ENCODE measurements at places on chromosomes 1 and 21. TPM values are rescaled to one million over a fixed set of nuclear protein-coding genes. Genes with fewer than 3 reads are reported as not detected.

- H3K4me3 ChIP-seq = no peak overlapping the region
- H3K27me3 ChIP-seq = no peaks in the 10 kb centered on the region
- no peaks in the 10 kb centered on the region for H3K36me3 ChIP-seq
- H3K4me1 ChIP-seq = peaks cover 30% of the 10 kb centered on the region
- H3K27ac ChIP-seq = peak overlapping the region; percentile 63
Observed at GRCh38 chr1:117815926-117816325, 113.5 kb downstream of the GDAP2 start.

DNA sequence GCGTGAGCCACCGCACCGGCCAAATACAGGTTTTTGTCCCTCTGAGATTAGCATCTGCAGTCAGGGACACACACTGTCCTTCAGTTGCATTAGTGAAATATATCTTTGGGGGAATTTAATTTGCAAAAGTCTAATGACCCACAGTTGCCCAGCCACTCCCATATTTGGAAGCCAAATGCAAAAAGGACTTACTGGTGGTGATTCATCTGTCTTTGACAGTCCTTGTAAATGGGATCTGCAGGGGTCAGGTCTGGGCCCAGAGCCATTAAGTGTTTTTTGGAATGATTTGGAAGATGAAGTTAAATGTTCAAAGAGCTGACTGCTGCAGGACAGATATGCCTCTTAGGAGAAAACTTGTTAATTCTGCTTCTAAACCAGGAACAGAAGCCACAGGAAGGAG, 44.6 kb upstream of the DNASE2B start:
- no peak overlapping the region for H3K4me3 ChIP-seq
- H3K27ac ChIP-seq = no peak overlapping the region
- peak; percentile 69 for DNase-seq
- no peaks in the 10 kb centered on the region for H3K27me3 ChIP-seq
- H3K36me3 ChIP-seq = no peaks in the 10 kb centered on the region

DNA sequence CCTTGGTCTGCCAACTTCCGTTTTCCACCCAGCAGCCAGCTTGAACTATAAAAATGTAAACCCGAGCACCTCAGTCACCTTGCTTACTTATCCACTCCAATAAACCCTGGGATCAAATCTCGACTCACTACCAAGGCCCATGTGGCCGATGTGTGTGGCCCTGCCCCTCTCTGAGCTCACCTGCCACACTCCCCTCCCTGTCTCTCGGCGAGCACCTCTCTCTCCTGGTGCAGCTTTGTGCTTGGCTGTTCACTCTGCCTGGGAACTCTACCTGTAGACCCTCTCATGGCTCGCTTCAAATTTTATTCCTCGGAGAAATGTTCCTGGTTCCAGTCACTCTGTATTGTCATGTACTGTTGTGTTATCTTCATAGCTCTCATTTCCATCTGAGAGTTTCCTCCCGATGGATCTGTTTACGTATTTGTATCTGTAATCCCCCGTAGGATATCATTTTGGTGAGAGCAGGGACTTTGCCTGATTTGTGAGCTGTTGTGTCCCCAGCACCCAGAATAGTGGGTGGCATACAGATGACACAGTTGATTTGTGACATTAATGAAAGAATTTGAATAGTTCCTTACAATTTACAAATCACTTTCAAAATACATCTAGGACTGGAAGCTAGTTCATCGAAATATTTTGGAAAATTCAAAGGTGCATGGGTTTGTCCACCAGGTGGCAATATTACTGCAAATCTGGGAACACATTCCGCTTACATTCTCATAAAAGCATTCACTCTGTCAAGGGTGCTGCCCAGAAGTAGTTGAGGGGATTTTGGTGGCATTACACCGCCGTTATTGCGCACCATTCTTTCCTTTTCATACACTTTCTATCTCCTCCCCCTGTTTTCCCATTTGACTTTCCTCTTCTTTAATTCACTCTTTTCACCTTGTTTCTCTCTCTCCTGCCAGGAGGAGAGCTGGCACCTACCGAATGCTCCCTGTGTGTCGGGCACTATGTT, 95.3 kb downstream of the ABCA4 start:
- H3K4me1 ChIP-seq = peaks cover 15% of the 10 kb centered on the region
- DNase-seq = peak; percentile 79
- H3K4me3 ChIP-seq = no peak overlapping the region
- no peak overlapping the region for H3K27ac ChIP-seq
- H3K36me3 ChIP-seq = no peaks in the 10 kb centered on the region

DNA sequence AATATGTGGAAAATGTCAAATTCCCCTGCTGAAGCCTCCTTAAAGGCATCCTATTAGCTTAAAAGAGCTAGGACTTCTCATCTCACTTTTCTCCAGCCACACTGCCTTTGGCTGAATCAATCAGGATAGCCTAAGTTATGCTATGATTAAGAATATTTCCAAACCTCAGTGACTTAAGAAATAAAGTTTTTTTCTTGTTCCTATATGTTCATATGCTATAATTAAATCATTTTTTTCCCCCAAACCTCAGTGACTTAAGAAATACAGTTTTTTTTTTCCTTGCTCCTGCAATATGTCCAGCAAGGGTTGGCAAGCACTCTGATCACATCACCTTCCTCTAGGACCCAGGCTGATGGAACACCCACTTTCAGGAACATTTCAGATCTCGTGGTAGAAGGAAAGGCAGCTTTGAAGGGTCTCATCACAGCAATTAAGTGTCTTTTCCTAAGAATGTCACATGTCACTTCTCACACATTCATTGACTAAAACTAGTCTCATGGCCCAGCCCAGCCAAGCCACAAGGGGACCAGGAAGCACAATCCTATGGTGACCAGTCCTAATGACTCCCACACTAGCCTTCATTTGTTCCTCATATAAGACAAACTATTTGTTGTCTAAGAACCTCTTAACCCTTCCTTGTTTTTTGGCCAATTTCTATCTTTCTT, 6.3 kb upstream of the JUN start:
- H3K27me3 ChIP-seq = no peaks in the 10 kb centered on the region
- DNase-seq = no peak
- H3K27ac ChIP-seq = no peak overlapping the region

DNA sequence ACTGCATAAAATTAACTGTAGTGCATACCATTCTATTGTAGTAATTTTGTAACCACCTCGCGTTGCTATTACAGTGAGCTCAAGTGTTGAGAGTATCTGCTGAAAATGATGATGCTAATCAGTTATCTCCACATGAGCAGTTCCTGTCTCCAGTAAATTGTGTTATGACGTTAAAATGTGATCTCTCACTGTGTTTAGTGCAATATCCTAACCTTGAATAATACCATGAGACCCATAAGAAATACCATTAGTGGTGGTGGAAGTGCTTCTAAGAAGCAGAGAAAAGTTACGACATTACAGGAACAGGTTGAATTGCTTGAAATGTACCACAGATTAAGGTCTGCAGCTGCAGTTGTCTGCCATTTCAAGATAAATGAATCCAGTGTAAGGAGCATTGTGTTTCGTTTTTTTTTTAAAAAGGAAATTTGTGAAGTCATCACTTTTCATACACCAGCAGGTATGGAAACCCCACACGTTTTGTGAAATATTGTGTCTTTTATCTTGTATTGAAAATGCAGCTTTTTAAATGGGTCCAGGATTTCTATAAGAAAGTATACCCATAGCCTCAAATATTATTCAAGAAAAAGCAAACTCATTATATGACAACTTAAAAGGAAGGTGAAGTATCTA, 72.5 kb downstream of the ANGPTL1 start:
- no peak overlapping the region for H3K4me3 ChIP-seq
- no peaks in the 10 kb centered on the region for H3K27me3 ChIP-seq
- DNase-seq = no peak

GRCh38 chr1:231951374-231951773, 324.8 kb downstream of the DISC1 start:
- H3K4me1 ChIP-seq = peaks cover 3% of the 10 kb centered on the region
- no peak overlapping the region for H3K27ac ChIP-seq
- peak; percentile 69 for DNase-seq
- H3K27me3 ChIP-seq = no peaks in the 10 kb centered on the region
- H3K36me3 ChIP-seq = no peaks in the 10 kb centered on the region

DNA sequence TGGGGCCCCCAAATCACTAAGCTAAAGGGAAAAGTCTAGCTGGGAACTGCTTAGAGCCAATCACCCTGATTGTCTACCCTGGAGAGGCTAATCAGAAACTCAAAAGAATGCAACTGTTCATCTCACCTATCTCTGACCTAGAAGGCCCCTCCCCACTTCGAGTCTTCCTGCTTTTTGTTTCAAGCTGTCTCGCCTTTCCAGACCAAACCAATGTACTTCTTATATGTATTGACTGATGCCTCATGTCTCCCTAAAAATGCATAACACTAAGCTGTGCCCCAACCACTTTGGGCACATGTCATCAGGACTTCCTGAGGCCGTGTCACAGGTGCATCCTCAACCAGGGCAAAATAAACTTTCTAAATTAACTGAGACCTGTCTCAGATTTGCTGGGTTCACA, 209.5 kb downstream of the APP start:
- H3K4me3 ChIP-seq = no peak overlapping the region
- no peaks in the 10 kb centered on the region for H3K27me3 ChIP-seq
- H3K27ac ChIP-seq = no peak overlapping the region
- H3K36me3 ChIP-seq = peaks cover 4% of the 10 kb centered on the region

DNA sequence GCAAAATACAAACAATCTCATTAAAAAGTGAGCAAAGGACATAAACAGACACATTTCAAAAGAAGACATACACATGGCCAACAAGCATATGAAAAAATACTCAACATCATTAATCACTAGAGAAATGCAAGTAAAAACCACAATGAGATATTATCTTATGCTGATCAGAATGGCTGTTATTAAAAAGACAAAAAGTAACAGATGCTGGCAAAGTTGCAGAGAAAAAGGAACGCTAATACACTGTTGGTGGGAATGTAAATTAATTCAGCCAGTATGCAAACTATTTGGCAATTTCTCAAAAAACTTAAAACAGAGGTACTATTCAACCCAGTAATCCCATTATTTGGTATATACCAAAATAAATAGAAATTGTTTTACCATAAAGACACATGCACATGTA, 32.2 kb upstream of the TNFSF18 start:
- H3K27ac ChIP-seq = no peak overlapping the region
- no peak for DNase-seq
- H3K27me3 ChIP-seq = no peaks in the 10 kb centered on the region
- H3K4me3 ChIP-seq = no peak overlapping the region

- H3K27ac ChIP-seq = 0 out of 2 replicates have a peak overlapping the region, but pooled peaks have one; percentile 13
- no peaks in the 10 kb centered on the region for H3K36me3 ChIP-seq
- no peak for DNase-seq
- peaks cover 11% of the 10 kb centered on the region for H3K4me1 ChIP-seq
Observed at GRCh38 chr1:209768354-209768774, 12.5 kb downstream of the TRAF3IP3 start.

DNA sequence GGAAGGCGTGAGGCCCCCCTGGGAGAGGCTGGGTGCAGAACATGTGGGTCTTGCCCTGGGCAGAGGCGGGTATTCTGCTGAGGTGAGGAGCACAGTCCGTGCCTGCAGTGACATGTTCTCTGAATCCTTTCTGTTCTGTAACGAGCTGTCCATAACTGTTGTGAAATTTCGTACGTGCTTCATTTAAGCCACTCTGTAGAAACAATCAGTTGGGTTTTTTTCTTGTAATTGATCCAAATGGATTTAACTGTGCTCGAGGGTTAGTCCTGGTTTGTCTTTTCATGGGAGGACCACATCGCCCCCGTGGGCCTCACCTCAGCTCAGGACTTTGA, 45.4 kb upstream of the DIP2A start:
- no peak overlapping the region for H3K27ac ChIP-seq
- H3K4me3 ChIP-seq = no peak overlapping the region
- H3K4me1 ChIP-seq = no peaks in the 10 kb centered on the region
- H3K36me3 ChIP-seq = peaks cover 35% of the 10 kb centered on the region
- H3K27me3 ChIP-seq = no peaks in the 10 kb centered on the region
- DNase-seq = no peak

GRCh38 chr1:43668956-43669355, 19.0 kb downstream of the KDM4A start:
- H3K27me3 ChIP-seq = no peaks in the 10 kb centered on the region
- H3K27ac ChIP-seq = no peak overlapping the region
- H3K4me1 ChIP-seq = peaks cover 3% of the 10 kb centered on the region
- H3K4me3 ChIP-seq = no peak overlapping the region

DNA sequence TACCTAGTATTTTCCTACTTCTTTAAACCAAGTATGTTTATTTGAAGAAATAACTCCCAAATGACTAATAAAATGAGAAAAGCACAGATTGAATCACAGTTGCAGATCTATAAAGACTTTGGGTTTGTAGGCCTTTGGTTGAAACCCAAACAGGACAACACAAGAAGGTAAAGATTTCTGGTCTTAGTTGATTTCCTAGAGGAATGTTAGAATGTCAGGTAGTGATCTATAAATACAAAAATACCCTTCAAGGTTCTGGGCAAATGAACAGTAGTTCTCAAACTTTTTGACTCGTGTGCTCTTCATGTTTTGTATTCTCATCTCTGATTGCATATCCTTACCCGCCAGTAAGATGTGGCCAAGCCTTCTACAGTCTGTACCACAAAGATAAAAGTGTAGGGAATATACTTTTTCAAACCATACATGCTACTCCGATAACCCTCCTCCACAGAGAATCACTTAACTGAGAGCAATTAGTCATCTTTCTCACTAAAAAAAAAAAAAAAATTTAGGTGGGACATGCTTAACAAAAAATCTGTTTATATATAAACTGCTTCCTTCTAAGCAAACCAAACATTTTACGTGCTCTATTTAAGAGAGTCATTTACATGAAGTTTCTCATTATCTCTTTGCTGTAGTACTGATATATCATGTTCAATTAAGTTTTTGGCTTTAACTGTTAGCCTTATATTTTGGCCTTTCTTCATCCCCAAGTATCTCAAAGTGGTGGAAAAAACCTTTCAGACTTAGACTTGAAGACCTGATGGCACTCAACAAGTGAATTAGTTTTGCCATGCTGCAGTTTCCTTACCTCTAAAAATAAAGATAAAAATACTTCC, 36.0 kb downstream of the CNIH4 start:
- H3K36me3 ChIP-seq = peaks cover 48% of the 10 kb centered on the region
- H3K4me3 ChIP-seq = no peak overlapping the region
- no peaks in the 10 kb centered on the region for H3K4me1 ChIP-seq

GRCh38 chr1:183947988-183948387, 89.5 kb downstream of the COLGALT2 start:
- no peaks in the 10 kb centered on the region for H3K27me3 ChIP-seq
- 0 out of 2 replicates have a peak, but pooled peaks cover 3% of the 10 kb centered on the region for H3K4me1 ChIP-seq
- H3K27ac ChIP-seq = no peak overlapping the region
- H3K36me3 ChIP-seq = no peaks in the 10 kb centered on the region
- no peak for DNase-seq
- no peak overlapping the region for H3K4me3 ChIP-seq

FBXO2 gene
- 0.56 TPM for total RNA-seq

CLCA4 gene
- not detected for total RNA-seq

ETV3L gene
- not detected for total RNA-seq

SMAP2 gene
- 30.1 TPM for total RNA-seq

KCNJ15 gene
- total RNA-seq = under 0.01 TPM

HRNR gene
- total RNA-seq = not detected

ITLN2 gene
- not detected for total RNA-seq

DCDC2B gene
- total RNA-seq = not detected

HS2ST1 gene
- total RNA-seq = 13.1 TPM

GNG12 gene
- 132 TPM for total RNA-seq

OR2L13 gene
- total RNA-seq = not detected

PRKAA2 gene
- total RNA-seq = 1.4 TPM

All from IMR-90 (cell line).